ENCODE measurements at places on chromosomes 1 and 21. TPM values are rescaled to one million over a fixed set of nuclear protein-coding genes. Genes with fewer than 3 reads are reported as not detected.

COL11A1 gene
- 11.4 TPM for total RNA-seq

MSH4 gene
- 0.09 TPM for total RNA-seq

HSD11B1 gene
- total RNA-seq, result not detected

FAAH gene
- total RNA-seq, result 5.4 TPM

HES3 gene
- not detected for total RNA-seq

FCMR gene
- 0.86 TPM for total RNA-seq

ITLN2 gene
- 0.29 TPM for total RNA-seq

MRPS15 gene
- 112 TPM for total RNA-seq

IVL gene
- total RNA-seq, result 0.26 TPM

FALEC gene
- 0.77 TPM for total RNA-seq

AADACL3 gene
- total RNA-seq, result 0.13 TPM

ENAH gene
- 11.1 TPM for total RNA-seq

KRTAP23-1 gene
- not detected for total RNA-seq

SPSB1 gene
- 1.0 TPM for total RNA-seq

KRTAP10-2 gene
- 0.27 TPM for total RNA-seq

MIXL1 gene
- 1.1 TPM for total RNA-seq

NMNAT2 gene
- total RNA-seq, result 0.25 TPM

LMOD1 gene
- total RNA-seq, result 0.43 TPM

C1orf226 gene
- total RNA-seq, result 4.8 TPM

JAM2 gene
- 1.8 TPM for total RNA-seq

RNF186 gene
- total RNA-seq, result 0.25 TPM

ARHGEF19 gene
- total RNA-seq, result 5.6 TPM

FCRL6 gene
- not detected for total RNA-seq

PLEKHA6 gene
- 21.9 TPM for total RNA-seq

ZNF648 gene
- total RNA-seq, result 0.11 TPM

C1orf87 gene
- 0.21 TPM for total RNA-seq

IL20 gene
- total RNA-seq, result not detected

PIGR gene
- total RNA-seq, result not detected

CFHR5 gene
- total RNA-seq, result 0.29 TPM

FCRLA gene
- total RNA-seq, result 0.18 TPM

KRTAP10-7 gene
- total RNA-seq, result not detected

OR2T33 gene
- total RNA-seq, result not detected

CELF3 gene
- 21.2 TPM for total RNA-seq

AXDND1 gene
- 2.6 TPM for total RNA-seq

SMCP gene
- not detected for total RNA-seq

CFHR1 gene
- total RNA-seq, result not detected

BOLA1 gene
- total RNA-seq, result 10.5 TPM

DUSP12 gene
- 98.0 TPM for total RNA-seq

UBXN10 gene
- total RNA-seq, result 18.6 TPM

ZC3H12A gene
- 3.5 TPM for total RNA-seq

SRRM1 gene
- 62.2 TPM for total RNA-seq

VAV3 gene
- total RNA-seq, result 32.6 TPM

SCAMP3 gene
- 72.5 TPM for total RNA-seq

PRKAA2 gene
- total RNA-seq, result 4.0 TPM

PGBD5 gene
- 0.66 TPM for total RNA-seq

AHDC1 gene
- 14.3 TPM for total RNA-seq

S100B gene
- total RNA-seq, result 0.62 TPM

C1orf159 gene
- 6.1 TPM for total RNA-seq

SFT2D2 gene
- 28.4 TPM for total RNA-seq

CR1 gene
- total RNA-seq, result 1.8 TPM

CFHR3 gene
- total RNA-seq, result 0.52 TPM

MAST2 gene
- total RNA-seq, result 26.7 TPM

SYCP1 gene
- total RNA-seq, result not detected

ADCY10 gene
- total RNA-seq, result 1.3 TPM

MANEAL gene
- total RNA-seq, result 7.7 TPM

TNFRSF9 gene
- 15.3 TPM for total RNA-seq

Data from motor neuron (in vitro differentiated cells).